ENCODE measurements at places on chromosomes 7 and 10. TPM values are rescaled to one million over a fixed set of nuclear protein-coding genes. Genes with fewer than 3 reads are reported as not detected.

GRCh38 chr7:92609921-92610518, 19.8 kb upstream of the FAM133B start:
- no peak overlapping the region for H3K4me3 ChIP-seq
- DNase-seq: no peak
- no peaks in the 10 kb centered on the region for H3K27me3 ChIP-seq

DNA sequence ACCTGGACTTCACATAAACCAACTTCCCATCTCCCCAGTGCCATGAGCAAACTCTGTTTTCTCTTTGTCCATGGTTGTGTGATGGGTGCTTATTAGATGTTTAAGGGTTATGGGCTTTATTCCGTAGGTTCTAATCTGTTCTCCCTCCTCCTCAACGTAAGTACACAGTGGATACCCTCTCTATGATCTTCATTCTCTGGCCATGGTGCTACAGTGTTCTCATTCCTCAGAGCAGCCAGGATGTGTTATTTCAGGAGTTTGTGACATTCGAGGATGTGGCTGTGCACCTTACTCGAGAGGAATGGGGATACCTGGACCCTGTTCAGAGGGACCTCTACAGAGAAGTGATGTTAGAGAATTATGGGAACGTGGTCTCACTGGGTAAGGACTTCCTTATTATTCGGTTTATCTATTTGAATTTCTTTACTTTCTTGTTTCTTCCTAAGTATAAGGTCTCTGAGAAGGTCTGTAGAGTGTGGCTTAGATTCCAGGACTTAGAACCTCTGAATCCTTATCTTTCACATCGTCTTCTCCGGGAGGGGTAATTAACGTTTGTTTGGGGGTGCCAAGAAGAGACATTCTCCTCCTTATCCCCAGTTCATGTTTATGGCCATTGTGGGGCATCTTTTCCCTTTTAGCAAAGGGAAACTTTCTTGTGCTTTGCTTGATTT, 3.8 kb downstream of the ZNF655 start:
- H3K27me3 ChIP-seq: no peaks in the 10 kb centered on the region
- H3K4me1 ChIP-seq: peaks cover 28% of the 10 kb centered on the region
- DNase-seq: no peak
- peaks cover 39% of the 10 kb centered on the region for H3K36me3 ChIP-seq
- H3K4me3 ChIP-seq: no peak overlapping the region
- peak overlapping the region; percentile 74 for H3K27ac ChIP-seq

DNA sequence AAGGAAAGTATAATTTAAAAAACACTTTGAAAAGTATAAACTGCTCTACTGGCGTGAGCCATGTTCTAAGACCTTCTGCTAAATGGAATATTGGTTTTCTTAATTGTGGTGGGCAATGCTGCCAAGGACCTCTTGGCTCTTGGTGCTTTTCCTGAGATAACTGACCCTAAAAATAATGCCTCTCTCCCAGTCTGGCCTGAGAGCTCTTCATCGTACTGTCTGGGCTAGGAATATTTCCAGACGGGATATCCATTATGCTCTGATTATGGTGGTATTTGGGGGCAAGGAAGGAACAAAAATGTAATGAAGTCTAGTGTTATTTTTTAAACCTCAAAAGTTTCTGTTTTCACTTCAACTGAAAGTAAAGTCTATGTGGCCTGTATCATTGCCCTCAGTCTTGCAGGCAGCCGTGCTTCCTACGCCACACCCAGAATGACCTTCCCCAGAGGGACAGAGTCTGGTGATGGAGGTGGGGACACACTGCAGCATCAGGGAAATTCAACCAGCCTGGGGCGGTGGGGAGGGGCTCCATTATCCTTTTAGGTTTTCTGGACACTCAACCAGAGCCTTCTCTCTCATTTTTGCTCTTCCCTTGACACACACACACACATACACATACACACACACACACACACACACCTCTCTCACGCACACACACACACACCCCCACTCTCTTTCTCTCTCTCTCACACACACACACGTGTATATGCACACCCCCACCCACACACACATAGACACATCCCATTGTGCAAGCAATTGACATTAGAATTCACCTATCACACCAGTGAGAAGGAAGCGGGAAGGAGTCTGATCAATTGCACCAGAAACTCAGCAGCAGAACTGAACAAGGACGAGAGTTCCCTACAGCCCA, 99.6 kb downstream of the LRRC18 start:
- DNase-seq: no peak
- no peaks in the 10 kb centered on the region for H3K36me3 ChIP-seq
- no peak overlapping the region for H3K27ac ChIP-seq
- H3K4me1 ChIP-seq: no peaks in the 10 kb centered on the region
- H3K4me3 ChIP-seq: no peak overlapping the region

The AMZ1 gene
- 0.57 TPM for total RNA-seq

The VPS41 gene
- total RNA-seq: 127 TPM

The LIPJ gene
- total RNA-seq: not detected

The SLC39A12 gene
- not detected for total RNA-seq

Data from Panc1 (cell line).